ENCODE measurements at places on chromosomes 13 and 19.
A peak's percentile ranks its signal among the peaks of the same experiment; 100 is the strongest.

- no peak for DNase-seq
These were observed 240.3 kb downstream of the SHISA2 start for GRCh38 chr13:25811506-25811905.

GRCh38 chr19:18135712-18136584 lies 17.0 kb upstream of the PIK3R2 start:
- no peak for DNase-seq

DNA sequence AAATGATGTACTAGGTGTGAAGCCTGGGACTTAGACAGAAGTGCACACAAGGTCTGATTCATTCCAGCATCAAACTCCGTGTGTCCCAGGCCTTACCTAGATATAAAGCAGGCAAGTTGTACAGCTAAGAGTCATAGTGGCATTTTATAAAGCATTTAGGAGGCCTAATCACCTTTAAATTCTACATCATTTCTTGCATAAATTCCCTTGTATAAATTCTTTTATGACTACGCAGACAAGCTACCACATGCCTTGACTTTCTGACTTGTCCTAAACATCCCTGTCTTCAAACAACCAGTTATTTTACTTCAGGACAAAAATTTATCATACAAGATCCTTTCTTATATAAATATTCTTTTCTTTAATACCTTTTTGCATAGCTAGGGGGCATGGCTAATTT lies 22.5 kb downstream of the TMEM255B start:
- no peak for DNase-seq

- DNase-seq, result peak; percentile 71
These were observed 13.5 kb downstream of the ERVV-2 start for GRCh38 chr19:53057904-53058580.

DNA sequence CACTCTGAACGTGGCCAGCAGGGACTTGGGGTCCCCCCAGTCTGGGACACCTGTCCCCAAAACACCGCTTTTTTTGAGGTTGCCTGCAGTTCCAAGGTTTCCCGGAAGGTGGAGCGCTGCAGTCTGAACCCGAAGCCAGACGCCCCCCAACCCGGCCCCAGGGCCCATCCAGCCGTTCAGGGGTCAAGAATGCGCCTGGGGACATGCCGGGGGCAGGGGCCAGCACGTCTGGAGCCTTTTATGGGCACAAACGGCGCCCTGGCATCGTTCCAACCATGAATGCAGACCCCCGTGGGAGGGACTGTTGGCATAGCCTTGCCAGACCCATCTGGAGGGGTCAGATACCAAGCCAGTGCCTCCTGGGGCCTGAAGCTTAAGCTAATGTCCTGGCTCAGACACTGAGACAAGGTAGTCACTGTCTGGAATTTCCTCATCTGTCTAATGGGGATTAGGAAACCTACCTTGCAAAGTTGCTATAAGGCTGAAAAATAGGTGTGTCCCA lies 6.9 kb downstream of the S1PR5 start:
- DNase-seq, result no peak

GRCh38 chr19:49434907-49435583 lies 6.3 kb downstream of the SLC17A7 start:
- no peak for DNase-seq

DNA sequence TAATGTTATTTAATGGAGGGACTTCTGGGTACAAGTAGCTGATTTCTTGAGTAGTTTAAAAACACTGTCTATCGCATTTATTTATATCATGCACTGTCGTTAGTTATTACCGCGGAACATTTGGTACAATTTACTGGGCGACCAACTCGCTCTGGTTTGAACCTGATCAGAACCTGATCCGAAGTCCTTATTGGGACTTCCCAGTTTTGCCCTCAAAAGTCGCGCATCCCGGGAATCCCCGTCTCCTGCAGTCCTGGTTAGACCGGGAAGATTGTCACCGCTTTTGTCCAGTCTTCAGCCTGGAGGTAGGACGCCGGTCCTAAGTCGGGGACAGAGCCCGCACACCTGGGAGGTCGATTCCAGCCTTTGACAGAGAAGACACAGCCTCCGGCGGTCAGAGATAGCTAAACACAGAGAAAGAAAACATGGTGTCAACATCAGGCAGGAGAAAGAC lies 694 bp downstream of the CLN5 start:
- DNase-seq, result no peak

DNA sequence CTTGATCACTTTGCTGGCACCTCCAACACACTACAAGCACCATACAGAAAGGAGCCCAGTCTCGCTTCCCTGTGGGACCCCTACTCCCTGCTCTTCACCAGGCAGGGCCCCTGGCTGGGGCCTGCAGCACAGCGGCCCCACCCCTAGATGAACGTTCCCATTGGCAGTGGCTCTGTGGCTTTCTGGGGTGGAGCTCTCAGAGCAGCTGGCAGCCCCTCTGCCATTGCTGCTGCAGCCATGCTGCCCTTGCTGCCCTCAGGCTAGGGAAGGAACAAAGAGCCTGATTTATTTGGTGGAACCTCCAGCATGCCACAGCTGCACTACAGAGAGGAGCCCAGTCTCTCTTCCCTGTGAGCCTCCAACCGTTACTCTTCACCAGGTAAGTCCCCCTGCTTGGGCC lies 5.8 kb downstream of the SIGLEC6 start:
- DNase-seq, result no peak

- DNase-seq, result no peak
These were observed 6.0 kb upstream of the TNFAIP8L1 start for GRCh38 chr19:4633140-4633967.

DNA sequence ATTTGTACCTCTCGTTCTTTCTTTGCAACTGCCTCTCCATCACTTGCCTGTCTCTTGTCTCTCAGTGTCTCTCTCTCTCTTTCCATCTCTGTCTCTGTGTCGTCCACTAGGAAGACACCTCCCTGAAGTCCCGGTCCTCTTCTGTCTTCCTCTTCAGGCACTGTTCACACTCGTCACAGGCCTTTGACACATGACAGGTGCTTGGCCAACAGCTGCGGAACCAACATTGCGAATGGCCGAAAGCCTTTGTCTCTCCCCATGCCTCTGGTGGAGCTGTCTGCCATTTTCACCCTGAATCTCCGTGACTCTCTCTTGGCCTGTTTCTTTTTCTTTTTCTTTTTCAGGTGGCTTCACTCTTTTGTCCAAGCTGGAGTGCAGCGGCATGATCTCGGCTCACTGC lies 2.8 kb downstream of the HIPK4 start:
- no peak for DNase-seq
